Fibroblast of gingiva (primary cell): ENCODE measurements at places on chromosomes 16 and 17.

DNA sequence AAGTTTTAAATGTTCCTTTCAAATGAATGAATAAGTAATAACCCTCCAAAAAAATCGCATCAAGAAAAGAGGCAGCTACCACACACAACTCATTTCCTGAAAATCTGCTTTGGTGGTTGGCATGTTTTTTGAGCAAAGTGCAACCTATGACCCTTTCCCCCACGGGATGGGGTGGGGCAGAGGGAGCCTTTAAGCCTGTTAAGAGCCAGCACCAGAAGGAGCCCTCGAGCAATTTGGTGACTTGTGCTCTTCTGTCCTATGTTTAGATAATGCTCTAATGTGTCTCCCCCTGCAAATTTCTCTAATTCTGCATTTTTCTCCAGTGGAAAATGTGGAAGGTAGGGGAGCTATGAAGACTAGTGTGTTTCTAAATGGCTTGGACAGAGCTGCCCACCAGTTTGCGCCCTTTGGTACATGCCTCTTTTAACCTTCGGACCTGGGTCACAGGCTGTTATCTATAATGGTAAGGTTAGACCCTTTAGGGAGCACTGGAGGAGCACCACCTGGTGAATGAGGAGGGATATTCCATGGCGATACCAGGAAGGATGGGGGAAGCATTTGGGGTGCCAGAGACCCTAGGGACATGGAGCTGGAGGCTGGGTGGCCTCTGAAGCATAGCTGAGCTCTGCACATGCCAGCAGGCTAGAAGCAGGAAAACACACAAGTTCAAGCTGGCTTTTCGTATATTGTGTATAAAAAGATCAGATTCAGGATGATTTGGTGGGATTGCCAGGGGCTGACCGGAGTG lies 1.6 kb downstream of the PYCARD start:
- peak; percentile 48 for DNase-seq

- DNase-seq: no peak
Observed at GRCh38 chr16:88339930-88340754, 42.6 kb upstream of the ZNF469 start.

- no peak for DNase-seq
Observed at GRCh38 chr17:34859652-34860051, 101.6 kb downstream of the CCT6B start.

- no peak for DNase-seq
Observed at GRCh38 chr17:22507823-22508222, 815.5 kb downstream of the KCNJ18 start.
